ENCODE measurements at places on chromosomes 16 and 17. TPM values are rescaled to one million over a fixed set of nuclear protein-coding genes. Genes with fewer than 3 reads are reported as not detected.

CCL22 gene
- polyA plus RNA-seq: 0.06 TPM

C16orf96 gene
- 0.33 TPM for polyA plus RNA-seq

EVPL gene
- polyA plus RNA-seq: 15.6 TPM

DNA sequence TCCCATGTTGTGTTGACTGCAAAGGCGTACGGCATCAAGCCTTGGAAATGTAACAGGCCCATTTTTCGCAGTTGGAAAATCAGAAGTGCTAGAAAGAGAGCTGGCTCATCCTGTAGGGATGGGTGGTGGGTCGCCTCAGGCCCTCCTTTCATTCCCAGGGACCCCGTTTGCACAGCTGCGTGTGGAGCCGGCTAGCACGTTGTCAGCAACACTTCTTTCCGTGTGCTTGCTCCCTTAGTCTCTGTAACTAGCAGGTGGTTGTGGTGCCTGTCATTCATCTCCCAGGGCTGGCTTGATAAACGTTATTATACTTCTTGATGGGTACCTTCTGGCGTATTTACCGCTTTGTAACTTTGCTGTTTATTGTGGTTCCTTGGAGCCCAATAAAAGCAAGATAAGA, 239.0 kb upstream of the CACNG5 start:
- DNase-seq: no peak

GRCh38 chr16:88074041-88074440, 122.8 kb downstream of the BANP start:
- DNase-seq: no peak

ZNF423 gene
- 27.1 TPM for polyA plus RNA-seq

GRCh38 chr17:1905190-1905913, 75.5 kb downstream of the RPA1 start:
- DNase-seq: no peak

DNA sequence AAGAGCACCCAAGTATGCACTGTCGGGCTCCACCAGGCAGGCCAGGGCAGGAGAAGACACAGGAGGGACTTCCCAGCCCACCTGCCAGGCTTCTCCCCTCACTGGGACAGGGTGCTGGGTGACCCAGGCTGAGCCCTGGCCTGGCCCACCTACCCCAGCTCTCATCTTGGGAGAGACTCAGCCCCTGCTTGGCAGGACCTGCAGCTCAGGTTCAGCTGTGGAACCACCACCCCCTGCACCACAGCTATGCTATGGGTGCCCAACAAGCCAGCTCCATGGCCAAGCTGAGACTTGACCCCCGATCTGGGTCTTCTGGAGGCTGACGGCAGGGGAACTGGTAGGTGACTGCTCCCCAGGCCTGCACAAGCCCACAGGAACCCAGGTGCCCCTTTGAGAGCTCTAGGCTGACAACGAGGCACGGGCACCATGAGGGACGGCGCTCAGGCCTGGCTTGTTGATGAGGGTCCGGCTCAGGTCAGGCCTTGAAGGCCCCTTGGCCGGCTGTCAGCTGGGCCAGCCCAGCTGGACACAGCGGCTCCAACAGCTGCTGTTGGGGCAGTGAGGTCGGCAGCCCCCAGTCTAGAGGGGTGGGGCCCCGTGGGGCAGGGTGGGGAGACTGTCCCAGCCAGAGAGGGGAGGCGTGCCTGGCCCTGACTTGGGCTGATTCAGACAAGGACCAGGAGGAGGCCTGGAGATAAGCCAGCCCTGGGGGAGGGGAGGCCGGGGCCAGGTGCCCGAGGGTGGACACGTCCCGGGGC, 4.6 kb downstream of the RPUSD1 start:
- DNase-seq: no peak

GRCh38 chr16:35752012-35752772, 2292.8 kb downstream of the TP53TG3F start:
- DNase-seq: no peak

WSB1 gene
- 250 TPM for polyA plus RNA-seq

DPEP3 gene
- polyA plus RNA-seq: 0.37 TPM

- DNase-seq: no peak
Observed at GRCh38 chr17:77456951-77457548, 316.3 kb downstream of the SEC14L1 start.

- DNase-seq: no peak
Observed at GRCh38 chr16:13298666-13299065, 397.3 kb downstream of the SHISA9 start.

C16orf54 gene
- 0.19 TPM for polyA plus RNA-seq

DNA sequence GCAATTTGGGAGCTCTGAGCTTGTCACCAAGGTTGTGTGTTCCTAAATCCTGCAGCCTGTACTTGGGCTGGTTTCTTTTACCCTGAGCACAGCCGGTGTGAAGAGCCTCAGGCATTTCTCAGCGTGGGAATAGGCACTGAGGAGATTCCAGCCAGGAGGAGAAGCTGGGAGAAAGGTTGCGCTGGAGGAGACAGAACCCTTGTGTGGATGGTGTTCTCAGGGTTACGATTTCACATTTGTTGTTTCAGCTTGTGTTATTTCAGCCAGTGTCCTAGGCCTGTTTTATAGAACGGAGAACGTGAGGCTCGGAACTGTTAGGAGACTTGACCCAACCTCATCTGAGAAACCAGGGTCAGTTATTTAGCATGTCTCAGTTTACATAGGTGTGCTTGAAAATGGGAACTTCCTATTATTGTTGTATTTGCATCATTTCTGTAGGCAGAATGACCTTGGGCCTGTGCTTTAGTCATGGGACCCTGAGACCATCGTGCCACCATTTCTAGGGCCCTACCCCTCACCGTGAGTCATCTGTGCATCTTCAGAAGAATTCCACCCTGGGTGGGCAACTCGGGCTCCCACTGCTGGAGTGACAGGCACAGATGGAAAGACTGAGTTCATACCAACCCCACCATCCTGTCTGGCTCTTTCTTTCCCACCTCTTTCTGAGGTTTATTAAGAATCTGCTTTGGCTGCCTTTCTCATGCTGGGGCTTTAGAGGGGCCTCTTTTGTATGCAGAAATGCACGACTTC, 134.9 kb downstream of the MSI2 start:
- no peak for DNase-seq

DNA sequence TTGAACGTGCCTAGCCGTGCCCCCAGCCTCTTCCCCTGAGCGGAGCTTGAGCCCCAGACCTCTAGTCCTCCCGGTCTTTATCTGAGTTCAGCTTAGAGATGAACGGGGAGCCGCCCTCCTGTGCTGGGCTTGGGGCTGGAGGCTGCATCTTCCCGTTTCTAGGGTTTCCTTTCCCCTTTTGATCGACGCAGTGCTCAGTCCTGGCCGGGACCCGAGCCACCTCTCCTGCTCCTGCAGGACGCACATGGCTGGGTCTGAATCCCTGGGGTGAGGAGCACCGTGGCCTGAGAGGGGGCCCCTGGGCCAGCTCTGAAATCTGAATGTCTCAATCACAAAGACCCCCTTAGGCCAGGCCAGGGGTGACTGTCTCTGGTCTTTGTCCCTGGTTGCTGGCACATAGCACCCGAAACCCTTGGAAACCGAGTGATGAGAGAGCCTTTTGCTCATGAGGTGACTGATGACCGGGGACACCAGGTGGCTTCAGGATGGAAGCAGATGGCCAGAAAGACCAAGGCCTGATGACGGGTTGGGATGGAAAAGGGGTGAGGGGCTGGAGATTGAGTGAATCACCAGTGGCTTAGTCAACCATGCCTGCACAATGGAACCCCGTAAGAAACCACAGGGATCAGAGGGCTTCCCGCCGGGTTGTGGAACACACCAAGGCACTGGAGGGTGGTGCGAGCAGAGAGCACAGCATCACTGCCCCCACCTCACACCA, 724 bp downstream of the GAA start:
- no peak for DNase-seq

GRCh38 chr16:67853670-67854069, 6.2 kb upstream of the CENPT start:
- no peak for DNase-seq

GRCh38 chr16:27434141-27435051, 32.4 kb downstream of the IL21R start:
- no peak for DNase-seq

GRCh38 chr16:4339909-4340308, 11.2 kb downstream of the PAM16 start:
- DNase-seq: no peak

DNA sequence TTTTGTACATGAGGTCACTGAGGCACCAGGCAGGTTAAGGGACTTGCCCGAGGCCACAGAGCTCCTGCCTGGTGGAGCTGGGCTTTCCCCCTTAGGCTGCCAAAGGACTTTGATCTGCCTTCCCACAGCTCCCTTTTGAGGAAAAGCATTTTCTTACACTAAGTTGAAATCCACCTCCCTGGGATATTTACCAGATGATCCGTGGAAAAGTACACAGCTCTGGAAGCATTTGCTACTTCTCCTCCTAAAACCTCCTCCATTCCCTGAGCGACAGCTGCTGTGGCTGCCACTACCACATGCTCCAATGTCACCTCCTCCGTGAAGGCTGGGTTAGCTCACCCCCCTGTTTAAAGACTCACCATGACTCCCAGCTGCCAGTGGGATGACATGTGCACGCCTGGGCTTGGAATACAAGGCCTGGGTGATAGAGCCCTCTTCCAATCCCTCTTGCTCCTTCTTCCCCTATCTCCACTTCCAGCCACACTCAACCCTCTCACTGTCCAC, 1.2 kb upstream of the MPRIP start:
- DNase-seq: no peak

- no peak for DNase-seq
Observed at GRCh38 chr16:15961060-15961511, 11.7 kb downstream of the ABCC1 start.

DNA sequence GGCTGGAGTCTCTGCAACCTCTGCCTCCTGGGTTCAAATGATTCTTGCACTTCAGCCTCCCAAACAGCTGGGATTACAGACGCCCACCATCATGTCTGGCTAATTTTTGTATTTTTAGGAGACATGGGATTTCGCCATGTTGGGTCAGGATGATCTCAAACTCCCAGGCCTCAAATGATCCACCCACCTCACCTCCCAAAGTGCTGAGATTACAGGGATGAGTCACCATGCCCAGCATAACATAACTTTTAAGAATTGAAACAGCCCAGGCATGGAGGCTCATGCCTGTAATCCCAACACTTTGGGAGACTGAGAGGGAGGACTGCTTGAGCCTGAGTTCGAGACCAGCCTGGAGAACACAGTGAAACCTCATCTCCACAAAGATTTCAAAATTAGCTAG, 2.5 kb downstream of the RSL1D1 start:
- no peak for DNase-seq

DNA sequence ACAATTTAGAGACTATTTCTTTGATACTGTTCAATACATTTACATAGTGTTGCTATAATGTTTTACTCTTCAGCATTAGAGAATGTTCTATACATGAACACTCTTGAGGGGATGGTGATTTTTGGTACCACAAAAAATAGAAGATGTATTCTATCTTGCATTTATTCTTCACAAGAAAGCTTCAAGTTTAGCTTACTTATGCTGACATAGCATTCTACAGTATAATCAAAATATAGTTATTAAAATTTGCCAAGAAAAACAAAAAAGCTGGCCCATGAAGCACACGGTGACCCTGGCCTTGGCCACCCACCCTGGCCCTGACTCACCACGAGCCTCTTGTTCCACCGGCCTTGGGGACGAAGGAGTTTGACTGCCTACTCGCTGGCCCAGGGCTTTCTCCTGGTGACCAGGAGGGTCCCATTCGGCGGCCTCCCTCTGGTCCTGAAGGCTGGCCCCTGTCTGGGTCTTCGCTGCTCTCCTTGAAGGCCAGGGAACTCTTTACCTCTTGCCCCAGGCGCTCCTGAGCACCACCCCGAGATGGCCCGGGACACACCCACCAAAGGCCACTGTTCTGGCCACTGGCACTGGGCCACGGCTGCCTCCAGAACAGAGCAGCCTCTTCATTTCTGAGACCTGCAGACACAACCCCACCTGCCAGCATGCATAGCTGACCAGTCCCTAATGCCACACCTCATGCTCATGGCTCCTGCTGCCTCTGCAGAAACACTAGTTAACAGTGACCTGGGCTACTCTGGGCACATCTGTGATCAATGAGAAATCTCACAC, 22.5 kb upstream of the ICAM2 start:
- no peak for DNase-seq
